ENCODE measurements at places on chromosomes 7 and 10.
A peak's percentile ranks its signal among the peaks of the same experiment; 100 is the strongest.

DNA sequence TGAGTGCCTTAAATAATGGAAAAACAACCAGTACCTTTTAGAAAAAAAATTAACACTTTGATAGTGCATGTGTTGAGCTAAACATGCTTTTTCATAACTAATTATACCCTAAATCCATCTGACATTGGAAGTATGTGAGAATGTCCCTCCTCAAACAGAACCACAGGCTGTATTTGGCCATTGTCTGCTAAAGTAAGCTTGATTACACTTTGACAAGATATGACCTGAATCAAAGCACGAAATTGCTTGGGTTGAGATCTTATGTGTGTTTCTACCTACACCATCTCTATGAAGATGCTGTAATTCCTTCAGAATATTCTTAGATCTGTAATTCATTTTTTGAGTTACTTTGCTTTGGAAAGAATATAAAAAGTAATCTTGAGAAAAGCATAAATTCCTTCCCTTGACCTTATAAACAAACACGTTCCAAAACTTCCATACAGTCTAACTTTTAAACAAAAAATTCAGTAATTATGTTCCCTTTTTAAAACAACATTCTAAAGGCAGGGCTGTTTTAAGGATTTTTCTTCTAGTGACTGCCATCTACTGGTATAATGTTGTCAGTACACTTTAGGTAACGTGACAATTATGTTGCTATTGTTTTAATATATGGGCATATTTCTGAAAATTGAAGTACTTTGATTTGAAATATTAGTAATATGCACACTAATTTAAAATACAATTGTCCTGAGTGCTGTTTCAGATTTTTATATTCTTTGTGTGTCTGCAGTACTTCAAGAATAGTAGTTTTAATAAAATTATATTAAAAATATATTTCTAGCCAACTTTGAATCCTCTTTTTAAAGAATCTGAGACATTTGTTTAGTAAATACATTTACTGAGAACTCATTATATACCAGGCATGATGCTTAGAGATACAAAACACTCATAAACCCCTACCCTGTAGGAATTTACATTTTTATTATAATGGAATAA lies 20.9 kb downstream of the CD36 start:
- no peak for DNase-seq

GRCh38 chr7:142024547-142024946 lies 28.9 kb downstream of the MGAM start:
- no peak for DNase-seq

DNA sequence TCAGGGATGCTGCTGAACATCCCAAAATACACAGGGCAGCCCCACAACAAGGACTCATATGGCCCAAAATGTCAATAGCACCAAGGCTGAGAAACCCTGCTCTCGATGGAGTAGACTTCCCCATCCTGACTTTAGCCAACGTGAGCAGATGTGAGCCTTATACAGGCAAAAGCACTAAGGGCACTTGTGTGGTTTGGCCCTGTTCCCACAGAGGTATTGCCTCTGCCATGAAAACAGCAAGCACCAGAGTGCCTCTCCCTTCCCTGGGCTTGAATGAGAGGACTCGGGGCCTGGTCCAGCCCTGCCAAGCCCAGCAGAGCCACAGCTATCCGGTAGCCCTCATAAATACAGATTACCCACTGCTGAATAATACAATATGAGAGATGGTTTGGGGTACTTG lies 47.5 kb downstream of the ACSM6 start:
- DNase-seq: no peak

DNA sequence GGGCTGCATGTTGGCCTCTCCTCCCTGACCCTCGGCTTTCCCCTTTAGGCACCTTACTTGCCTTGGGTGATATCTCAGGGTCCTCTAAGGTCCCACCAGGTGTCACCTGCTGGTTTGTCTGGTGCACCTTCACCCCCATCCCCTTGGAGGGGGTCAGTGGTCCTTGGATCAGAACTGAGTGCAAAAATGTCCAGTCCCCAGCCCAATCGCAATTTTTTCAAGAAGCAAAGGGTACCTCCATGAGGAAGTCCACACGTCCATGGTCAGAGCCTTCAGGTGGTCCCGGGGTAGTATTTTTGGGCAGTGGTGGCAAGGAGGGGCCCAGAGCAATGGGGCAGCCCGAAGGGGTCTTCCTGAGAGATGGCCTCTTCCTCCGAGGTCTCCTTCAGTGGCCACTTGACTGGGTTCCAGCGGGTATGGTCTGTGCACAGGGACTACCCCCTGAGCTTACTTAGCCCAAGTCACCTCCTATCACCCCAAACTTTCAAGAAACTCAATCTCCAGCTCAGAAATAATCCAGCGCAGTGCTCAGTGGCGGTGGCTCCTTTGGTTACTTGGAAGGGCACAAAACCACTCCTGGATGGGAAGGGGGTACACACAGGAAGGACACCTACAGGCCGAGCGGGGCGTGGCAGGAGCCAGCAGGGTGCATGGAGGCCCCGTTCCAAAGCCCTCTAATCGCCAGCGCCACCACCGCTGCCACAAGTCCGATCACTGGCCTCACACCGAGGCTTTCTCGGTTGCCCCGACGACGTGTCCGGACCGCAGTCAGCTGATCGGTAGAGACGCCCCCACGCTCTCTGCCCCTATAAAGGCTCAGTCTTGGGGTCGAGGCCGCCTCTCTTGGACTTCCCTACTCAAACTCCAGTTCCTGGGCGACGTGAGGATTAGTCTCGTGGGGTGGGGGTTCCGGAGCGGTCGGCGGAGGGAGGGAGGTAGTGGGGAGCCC lies 4.5 kb downstream of the SAP25 start:
- DNase-seq: peak; percentile 47

- DNase-seq: no peak
Measured at GRCh38 chr10:86504510-86504909, 17.1 kb downstream of the WAPL start.

GRCh38 chr10:8444630-8445029 lies 390.1 kb downstream of the GATA3 start:
- no peak for DNase-seq

DNA sequence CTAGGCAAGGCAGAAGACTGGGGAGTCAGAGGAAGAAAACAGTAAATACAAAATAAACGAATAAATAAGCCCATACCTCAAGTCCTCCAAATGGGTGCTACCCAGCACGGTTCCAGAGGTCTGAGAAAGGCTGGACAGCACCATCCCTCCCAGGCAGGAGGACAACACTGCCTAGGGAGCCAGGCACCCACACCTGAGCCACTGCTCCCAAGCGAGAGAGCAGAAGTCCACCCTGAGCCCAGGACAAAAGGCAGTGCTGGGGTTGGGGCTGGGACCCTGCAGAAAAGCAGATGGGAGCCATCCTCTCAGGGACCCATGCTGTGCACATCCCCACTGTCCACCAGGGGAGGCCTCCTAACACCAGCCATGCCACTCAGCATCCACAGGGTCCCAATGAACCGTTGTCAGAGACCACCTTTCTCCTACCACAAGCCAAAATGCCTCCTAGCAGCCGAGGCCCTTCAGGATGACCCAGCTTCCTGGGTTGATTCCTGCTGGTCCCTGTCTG lies 16.2 kb downstream of the GFRA1 start:
- no peak for DNase-seq

DNA sequence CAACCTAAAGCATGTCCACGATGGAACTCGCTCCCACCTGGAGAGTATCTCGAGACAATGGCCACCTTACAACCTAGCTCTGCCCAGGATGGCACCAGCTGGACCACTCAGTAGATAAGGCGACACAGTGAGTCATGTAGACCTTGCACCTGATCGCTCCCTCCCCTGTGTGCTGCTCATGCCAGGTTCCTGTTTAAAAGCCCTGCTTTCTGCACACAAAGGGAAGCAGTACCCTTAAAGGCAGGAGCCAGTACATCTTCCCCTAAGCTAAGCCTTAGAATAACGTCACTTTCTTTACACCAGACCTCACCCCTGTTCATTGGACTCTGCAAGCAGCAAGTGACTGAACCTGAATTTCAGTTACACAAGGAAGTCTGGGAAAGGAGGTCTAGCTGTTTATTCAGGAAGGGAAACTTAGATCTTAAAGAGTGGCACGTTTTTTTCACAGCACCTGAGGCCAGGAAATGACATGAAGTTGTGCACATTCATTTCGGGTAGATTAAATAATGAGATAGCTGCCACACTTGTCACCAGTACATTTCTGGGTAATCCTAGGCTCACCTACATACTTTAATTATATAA lies 117.9 kb downstream of the MTPAP start:
- DNase-seq: no peak

DNA sequence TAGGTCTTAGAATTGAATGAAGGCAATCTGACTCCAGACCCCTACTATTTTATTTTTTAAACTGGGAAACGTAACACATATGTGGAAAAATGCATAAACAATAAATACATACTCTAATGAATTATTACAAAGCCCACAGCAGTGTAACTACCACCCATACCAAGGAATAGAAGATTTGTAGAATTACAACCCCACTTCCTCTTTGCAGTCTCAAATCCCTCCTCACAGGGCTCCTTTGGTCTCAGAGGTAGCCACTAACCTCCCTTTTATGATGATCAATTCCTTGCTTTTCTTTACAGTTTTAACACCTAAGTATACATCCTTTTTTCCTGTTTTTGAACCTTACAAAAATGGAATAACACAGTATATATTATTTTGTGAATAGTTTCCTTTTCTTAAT lies 6.7 kb upstream of the CCDC126 start:
- no peak for DNase-seq

GRCh38 chr10:132972986-132973902 lies 30.9 kb upstream of the CFAP46 start:
- DNase-seq: no peak

GRCh38 chr7:2663121-2663886 lies 24.7 kb upstream of the AMZ1 start:
- no peak for DNase-seq

- DNase-seq: no peak
Measured at GRCh38 chr7:97269741-97270140, 152.2 kb downstream of the SDHAF3 start.

GRCh38 chr7:50706469-50706937 lies 76.2 kb downstream of the GRB10 start:
- no peak for DNase-seq

DNA sequence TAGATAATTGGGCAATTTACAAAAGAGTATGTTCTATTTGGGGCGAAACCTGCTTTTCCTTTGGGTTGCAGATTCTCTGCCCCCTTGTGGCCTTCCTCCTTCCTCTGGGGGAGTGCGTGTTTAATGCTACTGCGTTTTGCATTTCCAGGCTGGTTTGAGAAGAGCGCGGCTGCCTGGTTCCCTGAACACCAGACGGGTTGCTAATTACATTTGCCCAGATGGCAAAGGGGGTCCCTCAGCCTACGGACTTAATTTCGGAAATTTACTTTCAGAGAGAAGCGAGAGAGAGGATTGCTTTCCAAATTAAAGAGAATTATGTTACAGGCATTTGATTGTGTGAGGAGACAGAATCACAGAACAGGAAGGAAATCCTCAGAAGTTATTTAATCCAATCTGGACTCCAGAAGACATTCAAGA lies 91.9 kb upstream of the JAZF1 start:
- DNase-seq: peak; percentile 89

DNA sequence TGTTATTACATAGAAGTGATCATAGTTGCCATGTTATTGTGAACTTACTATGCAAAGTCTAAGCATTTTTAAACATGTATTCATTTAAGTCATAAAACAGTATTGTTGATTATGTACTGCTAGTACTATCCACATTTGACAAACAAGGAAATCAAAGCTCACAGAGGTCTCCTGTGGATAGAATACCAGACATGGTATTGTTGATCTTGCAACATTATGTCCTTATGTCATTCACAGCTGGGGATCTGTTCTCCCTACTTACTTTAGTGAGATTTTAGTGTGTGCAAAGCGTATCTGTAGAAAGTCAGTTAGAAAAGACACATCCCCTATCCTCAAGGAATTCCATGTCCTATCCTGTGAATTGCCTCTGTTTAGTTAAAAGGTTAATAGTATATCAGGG lies 106.1 kb downstream of the SND1 start:
- no peak for DNase-seq

GRCh38 chr7:139714163-139714901 lies 63.5 kb downstream of the HIPK2 start:
- DNase-seq: no peak

DNA sequence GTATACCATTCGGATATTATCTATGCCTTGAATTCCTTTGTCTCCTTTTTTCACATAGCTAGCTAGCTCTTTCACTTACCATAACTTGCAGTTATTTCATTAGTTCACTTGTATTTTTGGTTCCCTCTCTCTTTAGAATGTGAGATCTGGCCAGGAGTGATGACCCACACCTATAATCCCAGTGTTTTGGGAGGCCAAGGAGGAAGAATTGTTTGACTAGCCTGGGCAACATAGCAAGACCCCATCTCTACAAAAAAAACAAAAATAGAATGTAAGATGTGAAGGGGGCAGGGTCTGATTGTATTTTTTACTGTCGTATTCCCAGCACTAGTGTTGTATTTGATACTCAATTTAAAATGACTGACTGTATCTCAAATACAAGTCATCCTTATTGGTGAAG lies 19.6 kb downstream of the NFE2L3 start:
- no peak for DNase-seq

DNA sequence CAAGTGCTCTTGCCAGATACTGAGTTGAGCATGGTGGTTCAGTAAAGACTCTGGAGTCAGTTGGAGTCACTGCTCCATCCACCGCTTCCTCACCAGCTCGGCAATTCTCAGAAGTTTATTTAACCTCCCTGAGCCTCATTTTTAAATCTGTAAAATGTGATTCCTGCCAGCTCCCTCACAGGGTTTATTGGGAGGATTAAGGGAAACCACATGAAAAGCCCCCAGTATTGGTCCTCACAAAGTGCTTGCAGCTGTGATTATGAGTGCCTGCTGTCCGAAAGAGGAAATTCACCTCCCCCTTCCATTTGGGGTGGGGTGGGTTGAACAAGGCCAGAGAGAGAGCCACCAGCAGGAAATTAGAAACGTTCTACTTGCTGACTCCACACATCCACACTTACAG lies 99.0 kb downstream of the AOAH start:
- DNase-seq: no peak

- DNase-seq: no peak
Measured at GRCh38 chr7:751826-752225, 24.7 kb upstream of the PRKAR1B start.

- DNase-seq: peak; percentile 3
Measured at GRCh38 chr10:95445837-95446486, 115.2 kb downstream of the SORBS1 start.

GRCh38 chr7:110534241-110534931 lies 556.5 kb upstream of the LRRN3 start:
- peak; percentile 82 for DNase-seq

- DNase-seq: no peak
Measured at GRCh38 chr7:135710417-135711138, 17.4 kb downstream of the SLC13A4 start.

DNA sequence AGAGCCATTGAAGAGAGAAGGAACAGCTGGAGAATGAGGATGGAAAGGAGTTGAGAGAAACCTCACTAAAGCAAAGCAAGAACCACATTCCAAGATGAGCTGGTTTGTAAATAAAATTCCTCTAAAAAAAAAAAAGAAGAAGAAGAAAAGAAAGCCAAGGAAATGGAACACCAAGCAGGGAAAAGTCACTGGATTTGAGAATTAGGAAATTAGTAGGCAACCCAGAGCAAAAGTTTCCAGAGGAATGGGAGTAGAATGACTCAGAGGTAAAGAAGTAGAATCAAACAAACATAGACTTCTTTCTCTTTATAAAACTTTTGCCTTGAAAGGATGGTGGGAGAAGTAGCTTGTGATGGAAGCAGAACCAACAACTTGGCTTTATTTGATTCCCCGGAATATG lies 3.9 kb downstream of the CH25H start:
- DNase-seq: no peak

Data from DMS 273 treated with DMSO at 0.1 percent for 48 hours (cell line).